ENCODE measurements at places on chromosomes 5 and 9. TPM values are rescaled to one million over a fixed set of nuclear protein-coding genes. Genes with fewer than 3 reads are reported as not detected.

Gene PCDHA1
- 0.15 TPM for total RNA-seq

Gene CSF1R
- total RNA-seq: 0.28 TPM

Gene CDHR2
- 0.33 TPM for total RNA-seq

Gene CER1
- total RNA-seq: not detected

Gene PCSK1
- 0.29 TPM for total RNA-seq

Gene LCN1
- not detected for total RNA-seq

Gene PHF2
- 14.4 TPM for total RNA-seq

Gene PIP5KL1
- total RNA-seq: 1.3 TPM

Gene PCDHB4
- 0.11 TPM for total RNA-seq

Gene LPAR1
- total RNA-seq: 17.9 TPM

Gene GPX8
- total RNA-seq: 35.2 TPM

Gene WNK2
- total RNA-seq: 4.1 TPM

Gene GDF9
- 0.14 TPM for total RNA-seq

Gene CLTA
- total RNA-seq: 368 TPM

Gene SLC6A7
- total RNA-seq: not detected

Gene BTNL3
- total RNA-seq: not detected

Gene C6
- not detected for total RNA-seq

Gene FCN2
- total RNA-seq: not detected

Gene TMEM252
- not detected for total RNA-seq

Gene PCDHGC4
- not detected for total RNA-seq

Gene RFESD
- total RNA-seq: 4.4 TPM

Gene ARAP3
- 4.8 TPM for total RNA-seq

Gene SLC1A1
- 0.79 TPM for total RNA-seq

Gene IL4
- not detected for total RNA-seq

Gene PAEP
- total RNA-seq: 0.41 TPM

Gene C9orf50
- total RNA-seq: not detected

Gene NIPAL4
- 16.4 TPM for total RNA-seq

Gene SPINK6
- 0.49 TPM for total RNA-seq

Gene TCF7
- 11.3 TPM for total RNA-seq

Gene BHMT2
- total RNA-seq: not detected

Gene PAPPA
- 26.2 TPM for total RNA-seq
